ENCODE measurements at places on chromosomes 1 and 21.

DNA sequence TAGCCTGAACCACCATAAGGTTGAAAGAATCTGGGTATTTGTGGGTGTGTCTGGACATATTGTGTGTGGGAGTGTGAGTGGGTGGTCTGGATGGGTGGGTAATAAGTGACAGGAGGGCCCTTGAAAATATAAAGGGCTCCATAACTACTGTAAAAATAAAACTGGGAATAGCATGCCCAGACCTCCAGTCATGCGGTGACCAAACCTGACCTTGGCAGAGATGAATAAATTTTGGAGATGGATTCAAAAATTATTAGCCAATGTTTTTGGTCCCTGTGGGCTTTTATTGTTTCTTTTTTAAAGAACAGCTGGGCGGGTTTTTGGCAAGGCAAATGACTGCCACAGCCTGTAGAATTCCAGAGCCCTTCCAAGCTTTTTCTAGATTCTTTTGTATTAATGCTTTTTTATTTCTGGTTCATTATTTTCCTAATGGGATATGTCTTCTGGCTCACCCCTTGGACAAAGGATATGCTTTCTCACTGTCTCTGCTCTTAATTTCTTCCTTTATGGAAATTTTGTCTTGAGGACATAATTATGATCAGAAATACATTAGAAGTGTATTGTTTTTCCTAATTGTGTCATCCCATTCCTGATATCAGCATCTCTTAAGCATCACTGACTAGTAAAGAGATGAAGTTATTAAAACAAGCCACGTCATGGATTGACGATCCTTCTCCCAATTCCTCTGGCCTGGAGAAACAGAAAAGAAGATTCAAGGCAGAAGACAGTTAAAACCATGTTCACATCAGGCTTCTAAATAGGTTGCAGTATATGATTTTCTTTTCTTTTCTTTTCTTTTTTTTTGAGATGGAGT is 69.5 kb downstream of the NTMT2 start:
- DNase-seq: no peak

DNA sequence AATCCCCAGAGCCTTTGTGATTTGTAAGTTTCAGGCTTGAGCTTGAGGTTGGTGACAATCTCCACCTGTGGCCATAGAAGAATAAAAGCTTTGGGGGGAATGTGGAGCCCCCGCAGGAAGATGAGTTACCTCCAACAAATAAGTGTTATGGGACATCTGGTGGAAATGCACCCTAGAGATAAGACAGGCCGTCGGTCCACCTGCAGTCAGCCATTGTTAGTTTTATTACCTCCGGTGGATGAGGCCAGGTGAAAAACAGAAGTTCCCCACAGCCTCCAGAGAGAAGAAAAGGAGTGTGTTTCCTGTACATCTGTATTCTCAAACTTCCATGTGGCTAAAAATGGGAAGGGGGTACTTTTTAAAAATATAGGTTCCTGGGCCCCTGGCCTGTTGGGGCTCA is 137.4 kb downstream of the KAZN start:
- DNase-seq: no peak

GRCh38 chr1:29599826-29600225 is 363.5 kb downstream of the PTPRU start:
- DNase-seq: no peak

GRCh38 chr1:942411-942821 is 16.6 kb downstream of the NOC2L start:
- no peak for DNase-seq

GRCh38 chr1:6981595-6981994 is 196.3 kb downstream of the CAMTA1 start:
- DNase-seq: no peak

GRCh38 chr1:109762821-109763645 is 690 bp downstream of the EPS8L3 start:
- no peak for DNase-seq

DNA sequence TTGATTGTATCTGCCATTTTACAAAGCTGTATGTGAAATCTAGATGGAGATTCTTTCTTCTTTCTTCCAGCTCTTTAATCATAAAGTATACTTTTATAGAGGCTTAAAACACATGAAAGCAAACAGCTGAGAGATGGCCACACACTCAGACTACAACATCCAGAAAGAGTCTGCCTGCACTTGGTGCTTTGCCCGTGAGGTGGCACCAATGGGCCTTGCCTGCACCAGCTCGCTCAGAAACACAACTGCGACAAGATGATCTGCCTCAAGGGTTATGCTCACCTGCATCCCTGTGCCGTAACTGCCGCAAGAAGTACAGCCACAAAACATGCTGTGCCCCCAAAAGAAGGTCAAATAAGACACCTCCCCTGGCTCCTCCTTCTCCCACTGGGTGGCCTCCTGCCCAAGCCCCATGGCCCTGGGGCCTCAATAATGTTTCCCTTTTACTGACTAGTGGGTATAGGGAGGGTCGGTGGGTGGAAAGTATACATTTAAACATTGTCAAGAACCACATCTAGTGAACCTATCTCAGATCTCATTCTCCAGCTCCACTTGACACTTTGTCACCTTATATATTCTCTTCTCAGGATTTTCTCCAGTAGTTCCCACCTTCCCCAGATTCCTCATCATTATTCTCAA is 66.7 kb upstream of the ANGPTL3 start:
- no peak for DNase-seq
